Brain (organoid and tissue), 16 donors: ENCODE measurements at places on chromosomes 4 and X. TPM values are rescaled to one million over a fixed set of nuclear protein-coding genes. Genes with fewer than 3 reads are reported as not detected.

CWH43 gene
- polyA plus RNA-seq, result not detected

GLOD5 gene
- polyA plus RNA-seq, result 1.2 TPM

HELT gene
- polyA plus RNA-seq, result not detected

HMGB2 gene
- 211 TPM for polyA plus RNA-seq

HTR2C gene
- polyA plus RNA-seq, result 0.07 TPM

MYOZ2 gene
- polyA plus RNA-seq, result 0.15 TPM

CSN1S1 gene
- not detected for polyA plus RNA-seq

H2BW2 gene
- polyA plus RNA-seq, result not detected

USP17L13 gene
- not detected for polyA plus RNA-seq

SLIT2 gene
- 20.1 TPM for polyA plus RNA-seq

MAGEA3 gene
- 20.8 TPM for polyA plus RNA-seq

SUPT20HL2 gene
- polyA plus RNA-seq, result not detected

EPGN gene
- polyA plus RNA-seq, result not detected

FAM149A gene
- 8.6 TPM for polyA plus RNA-seq

FGFBP1 gene
- not detected for polyA plus RNA-seq

SLC34A2 gene
- not detected for polyA plus RNA-seq

PRDM8 gene
- 6.4 TPM for polyA plus RNA-seq

MOSPD2 gene
- 4.8 TPM for polyA plus RNA-seq

RAP1GDS1 gene
- 34.5 TPM for polyA plus RNA-seq

IDUA gene
- polyA plus RNA-seq, result 3.6 TPM

GYPB gene
- polyA plus RNA-seq, result not detected

PGM2 gene
- polyA plus RNA-seq, result 8.8 TPM

SMIM43 gene
- 2.4 TPM for polyA plus RNA-seq

CXXC4 gene
- polyA plus RNA-seq, result 6.8 TPM

PAGE4 gene
- not detected for polyA plus RNA-seq

TECRL gene
- not detected for polyA plus RNA-seq

LIMCH1 gene
- 28.2 TPM for polyA plus RNA-seq

USP38 gene
- 3.4 TPM for polyA plus RNA-seq

VSIG1 gene
- polyA plus RNA-seq, result not detected

MAGEA9 gene
- polyA plus RNA-seq, result not detected

PABPC4L gene
- polyA plus RNA-seq, result 0.07 TPM

CXorf38 gene
- 5.9 TPM for polyA plus RNA-seq

OTUD5 gene
- polyA plus RNA-seq, result 77.5 TPM

SLC26A1 gene
- not detected for polyA plus RNA-seq

STAG2 gene
- polyA plus RNA-seq, result 21.5 TPM

DDIT4L gene
- polyA plus RNA-seq, result 1.5 TPM

CNOT6L gene
- 5.8 TPM for polyA plus RNA-seq

MTNR1A gene
- polyA plus RNA-seq, result not detected

RBMXL3 gene
- not detected for polyA plus RNA-seq

C4orf50 gene
- 1.0 TPM for polyA plus RNA-seq

F8A3 gene
- 7.9 TPM for polyA plus RNA-seq

GCNA gene
- polyA plus RNA-seq, result 0.15 TPM

ZNF185 gene
- 4.5 TPM for polyA plus RNA-seq

TMEM156 gene
- polyA plus RNA-seq, result 0.27 TPM

INTU gene
- 0.78 TPM for polyA plus RNA-seq

EGFL6 gene
- polyA plus RNA-seq, result 0.22 TPM

CACNA1F gene
- 1.4 TPM for polyA plus RNA-seq

POU4F2 gene
- polyA plus RNA-seq, result not detected

POLN gene
- polyA plus RNA-seq, result 1.1 TPM
